ENCODE measurements at places on chromosomes 4 and X.
A peak's percentile ranks its signal among the peaks of the same experiment; 100 is the strongest.

- DNase-seq = no peak
These were observed 10.8 kb downstream of the CETN2 start for GRCh38 chrX:152819732-152820131.

DNA sequence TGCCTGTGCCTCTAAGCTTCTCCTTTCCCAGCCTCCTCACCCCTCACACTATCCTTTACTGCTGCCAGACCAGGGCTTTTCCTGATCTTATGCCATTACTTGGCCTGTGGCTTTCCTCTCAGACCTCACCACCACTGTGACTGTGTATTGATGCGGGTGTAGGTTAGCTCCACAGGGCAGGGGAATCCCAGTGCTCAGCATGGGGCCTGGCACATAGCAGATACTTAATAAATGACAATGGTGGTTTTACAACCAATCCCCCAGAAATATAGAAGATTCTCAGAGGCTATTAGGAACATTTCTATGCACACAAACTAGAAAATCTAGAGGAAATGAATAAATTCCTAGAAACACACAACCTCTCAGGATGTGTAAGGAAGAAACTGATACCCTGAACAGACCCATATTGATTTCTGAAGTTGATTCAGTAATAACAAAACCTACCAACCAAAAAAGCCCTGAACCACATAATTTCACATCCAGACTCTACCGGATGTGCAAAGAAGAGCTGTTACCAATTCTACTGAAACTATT is 129.6 kb upstream of the QRFPR start:
- no peak for DNase-seq

DNA sequence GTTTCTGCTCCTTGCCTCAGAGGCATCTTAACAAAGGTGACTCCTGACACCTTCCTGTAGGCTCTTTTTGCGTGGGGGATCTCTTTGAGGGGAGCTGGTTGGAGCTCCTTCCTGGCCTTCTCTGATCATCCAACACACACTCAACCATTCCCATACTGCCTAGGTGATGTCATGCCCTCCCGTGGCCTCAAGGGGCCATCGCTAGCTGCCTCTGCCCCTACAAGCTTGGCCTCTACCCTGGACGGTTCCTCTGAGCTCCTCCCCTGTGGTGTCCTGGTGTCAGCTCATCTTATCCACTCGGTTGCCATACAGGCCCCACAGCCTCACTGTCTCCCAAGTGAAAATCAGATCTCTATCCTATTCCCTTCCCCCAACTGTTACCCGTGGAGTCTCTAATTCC is 13.7 kb upstream of the ZNF185 start:
- DNase-seq = no peak

- no peak for DNase-seq
These were observed 89.9 kb downstream of the PLS3 start for GRCh38 chrX:115650916-115651315.

GRCh38 chr4:82201805-82202641 is 171.8 kb downstream of the HNRNPD start:
- DNase-seq = no peak

- no peak for DNase-seq
These were observed 745.4 kb downstream of the TECRL start for GRCh38 chr4:63663870-63664269.

GRCh38 chr4:186297013-186297645 is 31.1 kb downstream of the F11 start:
- DNase-seq = peak; percentile 5

DNA sequence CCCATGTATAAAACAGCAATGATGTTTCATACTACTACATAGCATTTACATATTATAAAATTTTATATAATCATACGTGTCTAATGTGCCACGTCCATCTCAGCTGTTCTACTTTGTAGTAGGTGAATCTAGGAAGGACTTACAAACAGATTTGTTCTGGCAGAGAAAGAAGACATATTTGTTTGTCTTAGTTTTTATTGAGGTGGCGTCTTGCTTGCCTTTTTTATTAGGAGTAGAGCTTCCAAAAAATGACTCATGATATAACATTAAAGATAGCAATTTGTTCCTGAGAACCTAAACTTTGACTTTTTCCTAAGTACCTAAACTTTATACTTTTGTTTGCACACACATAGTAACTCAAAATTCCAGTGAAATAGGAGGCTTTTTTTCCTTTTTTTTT is 64.6 kb downstream of the CLDN22 start:
- DNase-seq = no peak

DNA sequence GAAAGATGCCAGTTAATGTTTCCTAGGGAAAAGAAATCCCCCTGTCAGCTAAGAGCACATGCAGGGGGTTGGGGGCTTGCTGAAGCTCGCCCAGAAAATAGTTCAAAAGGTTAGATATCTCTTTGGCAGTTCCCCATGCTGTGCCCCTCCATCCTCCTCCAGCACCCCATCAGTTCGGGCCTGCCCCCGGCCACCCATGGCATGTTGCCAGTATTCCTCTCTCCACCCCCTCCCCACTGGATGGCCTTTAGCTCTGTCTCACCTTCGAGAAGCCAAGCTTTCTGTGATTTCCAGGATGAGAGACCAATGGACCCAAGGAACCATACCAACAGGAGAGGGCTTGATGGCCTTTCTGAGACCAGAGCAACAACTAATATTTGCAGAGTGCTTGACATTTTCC is 5.2 kb downstream of the RAB33A start:
- no peak for DNase-seq

- no peak for DNase-seq
These were observed 201.5 kb downstream of the NWD2 start for GRCh38 chr4:37446016-37446415.

DNA sequence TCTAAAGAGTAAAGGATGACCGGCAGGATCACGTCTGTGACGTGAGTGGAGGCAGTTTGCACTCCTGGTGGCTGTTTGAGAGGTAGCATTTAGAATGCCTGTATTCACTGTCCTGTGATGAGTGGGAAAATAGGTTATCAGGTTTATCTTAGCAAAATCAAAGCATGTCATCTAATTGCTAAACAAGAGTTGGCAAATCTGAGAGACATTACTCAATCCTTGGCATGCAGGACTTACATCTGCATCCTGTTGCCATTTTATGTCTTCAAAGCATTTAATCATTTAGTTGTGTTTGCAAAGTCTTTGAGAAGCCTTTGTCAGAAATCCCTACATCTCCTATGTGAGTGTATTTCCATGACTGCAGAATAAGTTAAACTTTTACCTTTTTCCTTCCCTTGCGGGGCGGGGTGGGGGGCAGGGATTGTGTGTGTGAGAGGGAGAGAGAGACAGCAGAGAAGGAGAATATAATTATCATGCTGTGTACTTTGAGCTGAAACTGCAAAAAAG is 41.4 kb upstream of the MSANTD1 start:
- no peak for DNase-seq

GRCh38 chr4:143417679-143418403 is 81.2 kb downstream of the GAB1 start:
- DNase-seq = no peak

DNA sequence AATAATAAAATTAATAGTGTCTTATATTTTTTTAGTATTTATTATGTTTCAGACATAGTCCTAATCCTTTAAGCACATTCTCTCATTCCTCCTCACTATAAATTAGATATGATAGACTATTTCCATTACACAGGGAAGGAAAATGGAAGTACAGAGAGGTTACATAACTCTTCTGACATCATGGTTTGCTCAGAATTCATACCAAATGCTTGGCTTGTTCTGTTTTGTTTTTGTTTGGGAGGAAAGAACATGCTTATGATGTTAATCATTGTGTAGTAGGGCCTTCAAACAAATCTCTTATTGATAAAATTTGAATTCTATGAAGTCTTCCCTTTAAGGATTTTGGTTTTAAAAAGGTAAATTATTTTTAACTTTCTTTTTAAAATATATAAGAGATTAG is 59.5 kb downstream of the RXFP1 start:
- DNase-seq = no peak

- no peak for DNase-seq
These were observed 121.7 kb downstream of the RBM47 start for GRCh38 chr4:40507977-40508376.

DNA sequence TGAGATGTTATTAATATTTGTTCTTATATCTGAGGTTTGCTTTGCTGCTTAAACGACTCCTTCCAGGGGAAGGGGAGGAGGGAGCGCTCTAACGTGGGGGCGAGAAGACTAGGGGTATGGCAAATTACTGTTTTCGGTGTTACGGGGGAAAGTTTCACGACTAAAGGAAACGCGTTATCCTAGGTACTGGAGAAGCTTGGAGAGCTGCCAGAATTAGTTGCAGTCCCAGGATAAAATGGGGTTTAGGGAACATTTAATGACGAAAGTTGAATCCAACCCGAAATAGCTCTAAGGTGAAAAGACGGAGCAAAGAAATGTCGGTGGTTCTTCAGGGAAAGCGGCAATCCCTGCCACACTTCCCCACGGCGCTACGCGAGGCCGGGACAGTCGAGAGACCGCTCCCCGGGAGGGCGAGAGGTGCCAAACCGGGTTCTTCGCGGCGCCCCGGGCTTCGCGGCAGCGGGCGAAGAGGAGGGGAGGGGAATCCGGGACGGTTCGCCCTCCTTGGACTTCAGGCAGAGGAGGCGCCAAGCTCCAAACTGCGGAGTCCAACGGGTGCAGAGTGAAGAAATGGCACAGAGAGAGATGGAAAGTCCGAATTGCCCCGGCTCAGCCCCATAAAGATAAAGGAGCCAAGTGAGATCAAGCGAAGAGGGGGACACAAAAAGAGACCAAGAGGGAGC is 724 bp downstream of the THOC2 start:
- DNase-seq = no peak

GRCh38 chr4:183632689-183633088 is 26.3 kb downstream of the RWDD4 start:
- no peak for DNase-seq

DNA sequence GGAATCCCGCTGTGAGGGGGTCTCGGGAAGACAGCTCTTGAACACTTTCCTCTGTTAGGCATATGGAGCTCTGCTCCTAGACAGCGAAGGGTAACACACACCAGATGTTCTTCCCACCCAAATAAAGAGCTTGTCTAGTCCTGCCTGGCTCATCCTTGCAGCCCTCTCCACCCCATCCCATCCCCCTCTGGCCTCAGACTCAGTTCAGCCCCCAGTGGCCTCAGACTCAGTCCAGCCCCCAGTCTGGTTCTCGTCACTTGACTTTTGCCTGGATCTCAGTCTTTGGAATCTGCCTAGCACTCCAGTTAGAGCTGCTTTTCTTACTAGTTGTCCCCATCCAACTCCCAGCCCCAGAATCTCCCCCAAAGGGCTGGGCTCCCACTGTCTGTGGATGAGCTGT is 14.9 kb downstream of the RAB33A start:
- DNase-seq = no peak

GRCh38 chr4:68693325-68694075 is 23.0 kb upstream of the UGT2B15 start:
- DNase-seq = no peak

- no peak for DNase-seq
These were observed 7.6 kb downstream of the ZIC3 start for GRCh38 chrX:137573324-137574101.

- no peak for DNase-seq
These were observed 28.9 kb upstream of the TLL1 start for GRCh38 chr4:165844161-165844560.

DNA sequence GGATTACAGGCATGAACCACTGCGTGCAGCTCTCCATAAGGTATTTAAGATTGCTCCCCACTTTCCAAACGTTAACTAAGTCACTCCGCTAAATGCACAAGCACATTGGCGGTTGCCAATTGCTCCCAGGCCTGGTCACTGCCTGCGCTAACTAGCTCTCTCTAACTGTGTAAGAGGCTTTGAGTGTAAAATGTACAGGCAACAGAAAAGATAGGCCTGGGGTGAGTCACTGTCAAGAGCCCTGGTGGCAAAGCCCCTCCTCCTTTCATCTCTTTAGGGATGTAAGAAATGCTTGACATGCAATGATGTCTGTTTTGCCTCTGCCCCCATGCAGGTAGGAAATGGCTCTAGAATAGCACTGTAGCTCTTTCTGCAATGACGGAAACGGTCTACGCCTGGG is 329.7 kb upstream of the GATB start:
- no peak for DNase-seq

GRCh38 chr4:145453163-145453520 is 28.5 kb upstream of the SMAD1 start:
- no peak for DNase-seq

GRCh38 chr4:165343353-165344191 is 16.1 kb downstream of the MSMO1 start:
- no peak for DNase-seq

GRCh38 chrX:20205927-20206708 is 60.6 kb downstream of the RPS6KA3 start:
- no peak for DNase-seq

DNA sequence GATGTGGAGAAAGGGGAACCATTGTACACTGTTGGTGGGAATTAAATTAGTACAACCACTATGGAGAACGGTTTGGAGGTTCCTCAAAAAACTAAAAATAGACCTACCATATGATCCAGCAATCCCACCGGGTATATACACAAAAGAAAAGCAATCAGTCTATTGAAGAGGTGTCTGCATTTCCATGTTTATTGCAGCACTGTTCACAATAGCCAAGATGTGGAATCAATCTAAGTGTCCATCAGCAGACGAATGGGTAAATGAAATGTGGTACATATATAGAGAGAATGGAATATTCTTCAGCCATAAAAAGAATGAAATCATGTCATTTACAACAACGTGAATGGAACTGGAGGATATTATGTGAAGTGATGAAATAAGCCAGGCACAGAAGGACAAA is 208.1 kb downstream of the TRIML1 start:
- no peak for DNase-seq

- DNase-seq = no peak
These were observed 145.9 kb upstream of the ZFP42 start for GRCh38 chr4:187849556-187850225.

- no peak for DNase-seq
These were observed 504.9 kb downstream of the UBE2NL start for GRCh38 chrX:144388738-144389137.

DNA sequence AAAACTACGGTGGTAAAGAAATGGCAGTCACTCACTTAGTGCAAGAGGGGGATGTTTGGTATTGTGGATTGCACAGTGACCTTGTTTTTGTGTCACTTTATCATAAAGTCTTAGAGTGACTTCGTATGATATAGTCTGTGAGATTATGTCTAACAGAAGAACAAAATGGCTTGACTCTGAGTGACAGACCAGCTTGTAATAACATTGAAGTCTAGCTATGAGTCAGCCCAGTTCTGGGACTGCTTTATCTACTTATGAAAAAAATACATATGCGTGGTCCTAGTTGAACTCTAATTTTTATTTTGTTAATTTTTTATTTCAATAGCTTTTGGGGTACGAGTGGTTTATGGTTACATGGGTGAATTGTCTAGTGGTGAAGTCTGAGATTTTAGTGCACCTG is 20.0 kb downstream of the DCLK2 start:
- no peak for DNase-seq

GRCh38 chrX:131783555-131784308 is 239.4 kb upstream of the STK26 start:
- no peak for DNase-seq

GRCh38 chrX:20248592-20249192 is 18.0 kb downstream of the RPS6KA3 start:
- DNase-seq = no peak
